ENCODE measurements at places on chromosomes 3 and 15.

DNA sequence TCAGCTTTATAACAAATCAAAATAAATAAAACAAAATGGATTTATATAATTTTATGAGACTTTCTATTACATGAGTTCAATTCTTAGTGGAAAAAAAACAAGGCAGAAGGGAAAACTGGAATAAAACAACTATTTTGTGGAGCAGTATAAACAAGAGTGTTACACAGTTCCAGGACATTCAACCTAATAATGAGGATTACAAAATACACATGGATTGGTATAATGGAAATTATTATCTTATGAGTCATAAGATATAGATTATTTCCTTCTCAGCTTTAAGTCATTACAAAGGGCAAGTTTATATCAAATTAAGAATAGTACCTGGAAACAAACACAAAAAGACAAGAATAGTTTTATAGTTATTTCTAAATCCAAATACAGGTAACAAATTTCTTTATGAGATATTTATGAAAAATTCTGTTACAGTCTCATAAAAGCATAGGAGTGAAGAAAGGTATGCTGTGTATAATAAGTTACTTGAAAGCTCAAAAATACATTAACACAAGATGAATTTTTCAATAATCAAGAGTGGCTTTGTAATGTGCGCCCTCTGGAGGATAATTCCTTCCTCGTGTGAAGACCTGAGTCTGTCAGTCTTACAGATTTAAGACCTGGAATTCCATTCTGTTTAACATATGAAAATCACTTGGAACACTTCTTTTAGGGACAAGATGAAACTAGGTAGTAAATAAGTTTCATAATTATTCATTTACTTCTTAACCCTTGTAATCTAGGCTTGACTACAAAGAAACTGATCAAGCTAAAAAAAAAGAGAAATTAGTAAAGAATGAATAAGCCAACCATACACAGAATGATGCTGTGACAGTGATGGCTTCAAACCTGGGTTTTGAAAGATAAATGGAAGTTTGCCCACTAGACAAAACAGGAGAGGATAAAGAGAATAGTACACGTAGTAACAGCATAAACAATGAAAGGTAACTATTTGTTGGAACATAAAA is 9.5 kb downstream of the COPS2 start:
- DNase-seq = no peak

- DNase-seq = no peak
These were observed 98.2 kb downstream of the IGF1R start for GRCh38 chr15:98746375-98747155.

- DNase-seq = no peak
These were observed 550.0 kb upstream of the ALCAM start for GRCh38 chr3:104816716-104817115.

DNA sequence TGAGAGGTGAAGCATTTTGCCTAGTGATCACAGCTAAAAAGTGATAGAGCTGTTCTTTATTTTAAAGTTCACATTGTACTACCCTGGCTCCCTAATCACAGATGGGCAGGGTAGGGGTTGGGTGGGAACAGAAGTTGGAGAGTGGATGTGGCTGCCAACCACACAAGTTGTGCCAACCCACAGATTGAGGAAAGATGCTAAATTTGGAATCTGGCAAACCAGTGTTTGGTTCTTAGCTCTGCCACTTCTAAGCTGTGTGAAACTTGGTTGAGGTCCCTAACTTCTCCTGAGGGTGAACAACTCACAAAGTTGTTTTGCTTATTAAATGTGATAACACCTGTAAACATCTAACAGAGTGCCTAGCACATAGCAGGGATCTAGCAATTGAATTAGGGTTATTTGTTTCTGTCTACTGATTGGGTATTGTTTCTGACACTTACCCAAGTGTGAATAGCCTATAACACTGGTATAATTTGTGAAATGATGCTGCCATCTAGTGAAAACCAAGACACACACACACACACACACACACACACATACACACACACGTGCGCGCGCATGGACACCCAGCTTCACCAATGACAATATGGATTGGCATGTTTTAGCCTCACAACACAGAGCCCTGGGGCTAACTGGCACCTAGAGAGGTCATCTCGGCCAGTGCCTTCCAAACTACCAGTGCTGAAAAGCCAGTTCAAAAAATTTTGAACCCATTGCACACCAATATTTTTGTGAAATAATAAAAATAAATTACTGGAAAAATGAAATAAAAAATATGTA is 25.3 kb downstream of the ADGRG7 start:
- DNase-seq = no peak

DNA sequence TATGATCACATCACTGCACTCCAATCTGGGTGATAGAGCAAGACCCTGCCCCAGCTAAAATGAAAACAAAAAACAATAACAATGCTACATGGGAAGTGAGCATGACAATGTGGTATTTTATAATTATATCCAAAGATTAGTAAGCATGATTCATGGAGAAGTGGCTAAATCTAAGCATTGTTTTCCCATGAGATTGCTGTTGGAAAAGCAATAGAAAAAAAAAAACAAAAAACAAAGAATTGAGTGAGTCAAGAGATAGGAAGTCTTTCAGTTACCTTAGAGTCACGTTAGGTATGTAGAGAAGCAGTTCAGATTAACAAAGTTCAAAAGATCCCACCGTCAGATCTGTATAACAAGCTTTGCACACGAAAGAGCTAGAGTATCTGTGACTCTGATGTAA is 210.3 kb upstream of the CNTN6 start:
- no peak for DNase-seq

- no peak for DNase-seq
These were observed 35.0 kb downstream of the RAB11A start for GRCh38 chr15:65904301-65904700.

DNA sequence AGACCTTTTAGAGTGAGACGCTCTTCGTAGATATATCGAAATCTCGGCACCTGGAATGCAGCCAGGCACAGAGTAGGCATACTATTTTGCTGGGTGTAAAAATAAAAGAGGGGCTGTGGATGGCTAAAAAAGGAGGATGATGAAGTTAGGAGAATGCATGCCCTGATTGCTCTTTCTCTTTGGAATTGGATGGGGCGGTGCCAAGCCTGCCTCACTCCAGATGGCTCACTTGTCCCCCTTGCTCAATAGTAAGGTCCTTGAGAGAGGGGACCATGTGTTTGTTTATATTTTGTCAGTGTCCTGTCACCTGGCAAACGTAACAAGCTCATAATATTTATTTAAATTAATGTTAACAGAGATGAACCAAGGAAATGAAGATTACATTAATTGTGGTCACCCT is 33.0 kb downstream of the SNRK start:
- no peak for DNase-seq

GRCh38 chr15:41564286-41564959 is 5.4 kb downstream of the TYRO3 start:
- DNase-seq = no peak

- DNase-seq = no peak
These were observed 562.0 kb upstream of the CFAP20DC start for GRCh38 chr3:59611649-59612443.

DNA sequence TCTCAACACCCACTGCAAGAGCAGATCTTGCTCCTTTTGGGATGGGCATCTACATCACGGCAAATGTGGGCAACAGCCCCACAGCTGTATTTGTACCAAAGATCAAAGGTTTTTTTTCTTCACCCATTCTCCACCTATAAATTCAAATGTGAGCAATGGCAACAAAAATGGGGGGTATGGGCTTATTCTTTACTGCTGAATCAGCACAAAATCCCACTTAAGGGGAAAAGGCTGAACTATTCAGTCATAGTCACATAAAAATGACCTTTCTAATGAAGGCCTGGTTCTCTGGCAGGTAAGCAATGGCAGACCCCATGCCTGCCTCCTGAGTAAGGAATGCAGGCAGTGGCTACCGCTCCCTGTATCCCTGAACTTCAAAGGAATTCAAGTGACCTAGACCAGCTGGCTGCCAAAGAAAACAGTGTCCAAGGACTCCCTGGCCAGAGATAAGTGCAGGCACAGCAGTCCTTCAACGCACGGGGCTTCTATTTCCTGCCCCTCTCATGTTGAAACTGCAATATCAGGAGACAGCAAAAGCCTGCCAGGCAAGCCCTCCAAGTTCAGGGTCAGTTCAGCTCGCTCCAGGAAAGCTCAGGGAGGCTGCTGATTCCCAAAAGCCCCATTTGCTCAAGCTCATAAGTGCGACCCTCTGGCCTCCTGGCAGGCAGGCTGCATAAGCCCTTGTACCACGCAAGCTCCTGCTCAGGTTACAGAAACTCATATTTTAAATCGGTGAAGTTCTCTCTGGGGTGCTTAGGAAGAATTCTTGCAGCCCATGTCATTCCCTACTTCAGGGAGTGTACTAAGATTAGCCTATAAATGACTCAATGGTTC is 134.1 kb downstream of the PDZRN3 start:
- no peak for DNase-seq

DNA sequence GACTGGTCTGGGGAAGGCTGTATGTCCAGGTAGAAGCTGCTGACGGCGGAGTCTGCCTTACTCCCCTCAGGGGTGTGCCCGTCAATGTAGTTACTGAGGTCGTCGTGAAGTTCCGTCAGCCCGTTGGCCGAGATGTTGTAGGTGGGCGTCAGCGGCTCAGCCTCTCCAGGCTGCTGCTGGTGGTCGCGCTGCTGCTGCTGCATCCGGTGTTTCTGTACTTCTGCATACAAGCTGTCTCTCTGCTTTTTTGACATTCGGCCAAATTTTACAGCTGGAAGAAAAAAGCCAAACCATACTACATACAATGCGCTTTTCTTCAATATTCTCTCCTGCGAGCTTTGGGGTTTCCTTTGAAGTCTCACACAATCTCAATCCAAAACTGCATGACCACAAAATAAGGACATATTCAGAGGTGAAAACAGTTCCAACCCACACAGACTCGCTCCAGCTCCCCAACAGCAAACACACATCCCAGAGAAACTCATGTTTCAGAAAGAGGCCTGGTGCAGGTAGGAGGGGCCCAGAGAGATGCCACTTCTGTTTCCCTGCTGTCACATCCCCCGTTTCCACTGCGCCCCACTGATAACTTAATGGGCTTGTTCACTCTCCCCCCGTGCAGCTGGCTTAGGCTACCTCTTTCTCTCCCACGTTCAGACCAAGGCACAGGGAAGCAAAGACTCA is 32.5 kb upstream of the ICE2 start:
- DNase-seq = no peak

- no peak for DNase-seq
These were observed 64.5 kb downstream of the PGPEP1L start for GRCh38 chr15:98943051-98943508.

- no peak for DNase-seq
These were observed 78.5 kb upstream of the RBMS3 start for GRCh38 chr3:29202378-29202777.

DNA sequence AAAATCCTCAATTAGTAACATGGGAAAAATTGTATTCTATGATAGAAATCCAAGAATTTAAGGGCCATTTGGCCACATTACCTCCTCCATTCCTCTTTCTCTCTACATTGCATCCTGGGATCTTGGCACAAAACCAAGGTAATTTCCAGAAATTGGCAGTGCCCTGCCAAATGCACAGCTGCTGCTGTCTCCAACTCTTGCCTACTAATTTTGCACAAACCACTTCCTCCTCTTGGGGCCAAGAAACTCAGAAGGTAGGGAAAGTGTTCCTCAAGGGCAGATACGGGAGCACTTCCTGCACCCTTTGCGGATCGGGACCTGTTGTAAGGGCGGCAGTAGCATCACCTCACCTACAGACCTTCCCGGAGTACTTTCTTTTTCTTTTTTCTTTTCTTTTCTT is 57.8 kb downstream of the MAP3K13 start:
- DNase-seq = no peak

- no peak for DNase-seq
These were observed 74.6 kb downstream of the UBE2E2 start for GRCh38 chr3:23277688-23278087.

- DNase-seq = no peak
These were observed 139.9 kb upstream of the TLE3 start for GRCh38 chr15:70237626-70238025.

DNA sequence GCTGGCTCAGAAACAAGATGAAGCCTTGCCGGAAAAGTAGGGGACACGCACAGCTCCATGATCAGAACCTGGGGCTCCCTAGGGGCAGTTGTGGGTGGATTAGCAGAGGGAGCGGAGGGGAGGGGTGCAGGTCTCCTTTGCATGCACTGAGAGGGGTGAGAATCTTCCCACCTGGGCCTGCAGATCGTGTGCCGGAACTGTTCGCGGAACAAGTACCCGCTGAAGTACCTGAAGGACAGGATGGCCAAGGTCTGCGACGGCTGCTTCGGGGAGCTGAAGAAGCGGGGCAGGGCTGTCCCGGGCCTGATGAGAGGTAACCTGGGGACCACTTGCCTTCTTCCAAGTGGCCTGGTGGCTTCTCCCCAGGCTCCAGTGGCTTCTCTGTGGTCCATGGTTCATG is 24.5 kb upstream of the NR2C2 start:
- DNase-seq = no peak

DNA sequence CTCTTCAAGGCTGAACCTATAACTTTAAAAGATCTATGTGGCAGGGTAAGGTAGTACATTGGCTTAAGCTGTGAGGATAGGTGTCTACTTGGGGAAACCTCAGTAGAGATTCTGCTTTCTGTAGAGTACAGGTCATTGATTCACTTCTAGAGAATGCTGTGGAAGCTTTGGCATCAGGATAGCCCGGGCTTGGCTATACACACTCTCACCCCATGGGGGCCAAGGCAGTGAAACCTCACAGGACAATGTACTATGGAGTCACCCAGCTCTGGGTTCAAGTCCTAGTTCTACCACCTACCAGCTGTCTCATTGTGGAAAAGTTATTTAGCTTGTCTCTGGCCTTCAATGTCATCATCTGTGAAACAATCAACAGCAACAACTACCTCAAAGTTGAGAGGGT is 9.0 kb downstream of the MTFMT start:
- no peak for DNase-seq

DNA sequence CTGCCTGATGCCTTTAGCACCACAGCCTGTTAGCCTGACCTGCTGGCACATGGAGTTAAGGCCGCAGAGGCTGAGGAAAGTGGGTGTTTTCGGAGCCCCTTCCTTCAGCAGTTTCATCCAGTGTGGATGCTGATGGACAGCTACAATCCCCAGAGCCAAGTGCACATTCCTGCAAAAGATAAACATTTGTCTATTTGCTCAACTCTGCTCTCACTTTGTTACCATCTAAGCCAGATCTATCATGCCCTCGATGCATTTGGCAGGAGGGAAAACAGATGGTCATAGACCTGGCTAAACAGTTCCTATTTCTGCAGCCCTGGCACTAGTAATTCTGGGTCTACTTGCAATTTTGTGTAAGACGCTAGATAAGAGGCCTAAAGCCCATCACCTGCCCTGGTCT is 312.9 kb upstream of the RASGRP1 start:
- no peak for DNase-seq

GRCh38 chr3:43176666-43177065 is 70.8 kb upstream of the POMGNT2 start:
- DNase-seq = no peak

DNA sequence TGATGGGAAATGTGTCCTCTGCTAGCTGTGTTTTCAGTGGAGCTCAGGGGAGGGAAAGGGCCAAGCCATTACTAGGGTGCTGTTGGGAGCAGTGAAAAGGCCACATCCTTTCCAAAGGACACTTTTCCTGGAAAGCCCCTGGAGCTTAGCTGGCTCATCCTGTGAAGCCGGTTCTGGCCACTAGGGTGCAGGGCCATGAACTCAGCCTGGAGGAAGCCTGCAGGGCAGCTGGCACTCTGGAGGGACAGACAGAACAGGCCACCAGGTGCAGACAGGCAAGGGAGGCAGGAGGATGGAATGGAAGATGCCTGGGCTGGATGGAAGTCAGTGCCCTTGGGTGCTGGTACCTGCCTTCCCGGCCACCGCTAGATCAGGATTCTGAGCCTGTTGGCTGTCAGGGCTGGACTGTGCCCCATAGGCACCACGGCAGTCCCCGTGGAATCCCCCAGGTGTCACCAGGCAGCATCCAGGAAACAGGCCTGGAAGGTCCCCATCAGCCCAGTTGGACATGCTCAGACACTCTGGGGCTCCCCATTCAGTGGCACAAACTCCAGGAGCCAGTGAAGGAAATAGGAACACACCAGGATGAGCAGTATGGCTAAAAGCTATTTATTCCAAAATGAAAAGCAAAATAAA is 76.2 kb upstream of the C2CD4B start:
- DNase-seq = no peak

All from effector memory CD4-positive, alpha-beta T cell (primary cell).